ENCODE measurements at places on chromosomes 5 and 9. TPM values are rescaled to one million over a fixed set of nuclear protein-coding genes. Genes with fewer than 3 reads are reported as not detected.

The SLC36A3 gene
- total RNA-seq, result not detected

The FCN2 gene
- total RNA-seq, result not detected

The SURF1 gene
- total RNA-seq, result 40.6 TPM

The PCDHB16 gene
- not detected for total RNA-seq

- DNase-seq, result no peak
Observed at GRCh38 chr5:39274398-39275085, 55.2 kb upstream of the FYB1 start.

GRCh38 chr9:78031893-78032729, 500 bp upstream of the GNAQ start:
- peak; percentile 77 for DNase-seq

DNA sequence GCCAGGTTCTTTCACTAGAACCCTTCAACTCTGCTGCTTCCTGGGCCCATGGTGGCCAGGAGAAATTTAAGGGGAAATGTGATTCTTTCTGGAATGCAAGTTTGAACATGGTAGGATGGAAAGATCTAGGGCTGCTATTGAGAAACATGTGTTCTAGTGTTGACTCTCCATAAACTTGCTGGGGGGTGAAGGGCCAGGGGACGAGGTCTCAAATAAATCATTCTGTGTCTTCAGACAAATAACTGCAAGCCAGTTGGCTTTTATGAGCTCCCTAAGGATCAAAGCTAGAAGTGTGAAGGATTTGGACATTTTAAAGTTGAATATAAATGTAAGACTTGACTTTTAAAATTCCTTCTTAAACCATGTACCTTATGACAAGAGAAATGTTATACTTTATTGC, 78.5 kb downstream of the ZNF366 start:
- no peak for DNase-seq

GRCh38 chr9:132823370-132824145, 54.5 kb downstream of the AK8 start:
- no peak for DNase-seq

DNA sequence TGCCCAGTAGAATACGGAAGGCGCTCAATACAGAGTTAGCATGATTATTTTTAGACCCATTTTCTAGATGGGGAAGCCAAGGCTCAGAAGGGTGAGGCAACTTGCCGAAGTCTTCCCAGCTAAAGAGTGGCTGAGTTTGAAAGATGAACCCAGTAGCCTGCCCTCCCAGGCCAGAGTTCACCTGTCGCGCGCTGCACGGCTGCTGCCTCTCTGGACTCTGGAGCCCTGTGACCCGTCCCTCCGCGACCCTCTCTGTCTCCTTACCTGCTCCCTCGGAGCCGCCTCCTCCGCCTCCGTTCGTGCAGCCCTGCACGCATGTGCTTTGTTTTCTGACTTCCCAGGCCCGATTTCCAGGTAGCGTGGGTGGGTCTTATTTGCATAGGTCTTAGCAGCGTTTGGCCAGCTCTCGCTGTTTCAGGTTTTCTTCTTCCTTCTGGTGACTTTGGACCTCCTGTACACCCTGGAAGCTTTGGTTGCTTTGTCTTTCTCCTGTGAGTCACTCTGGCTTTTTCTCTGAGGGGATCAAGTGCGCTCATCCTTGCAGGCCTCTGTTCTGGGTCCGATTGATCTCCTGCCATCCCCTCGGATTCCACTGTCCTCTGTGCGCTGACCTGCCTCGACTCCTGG, at the start of gene RNF183:
Gene RNF183 (minus strand): TSS at position 585 of the 627 bp plus-strand sequence. CDS start 5,192 bp downstream, outside the sequence.
- no peak for DNase-seq

- no peak for DNase-seq
Observed at GRCh38 chr9:97772145-97772544, 75.0 kb upstream of the XPA start.
